ENCODE measurements at places on chromosomes 11 and 22.

- no peak for DNase-seq
These were observed 205.6 kb downstream of the ADAMTS15 start for GRCh38 chr11:130653838-130654636.

- no peak for DNase-seq
These were observed 5.3 kb upstream of the CHADL start for GRCh38 chr22:41245917-41246499.

GRCh38 chr22:30905696-30906341 lies 62.8 kb downstream of the MORC2 start:
- no peak for DNase-seq

GRCh38 chr11:4677948-4678347 lies 19.7 kb downstream of the OR51E2 start:
- DNase-seq, result no peak

- DNase-seq, result no peak
These were observed 394 bp downstream of the CHRM4 start for GRCh38 chr11:46391186-46391577.

DNA sequence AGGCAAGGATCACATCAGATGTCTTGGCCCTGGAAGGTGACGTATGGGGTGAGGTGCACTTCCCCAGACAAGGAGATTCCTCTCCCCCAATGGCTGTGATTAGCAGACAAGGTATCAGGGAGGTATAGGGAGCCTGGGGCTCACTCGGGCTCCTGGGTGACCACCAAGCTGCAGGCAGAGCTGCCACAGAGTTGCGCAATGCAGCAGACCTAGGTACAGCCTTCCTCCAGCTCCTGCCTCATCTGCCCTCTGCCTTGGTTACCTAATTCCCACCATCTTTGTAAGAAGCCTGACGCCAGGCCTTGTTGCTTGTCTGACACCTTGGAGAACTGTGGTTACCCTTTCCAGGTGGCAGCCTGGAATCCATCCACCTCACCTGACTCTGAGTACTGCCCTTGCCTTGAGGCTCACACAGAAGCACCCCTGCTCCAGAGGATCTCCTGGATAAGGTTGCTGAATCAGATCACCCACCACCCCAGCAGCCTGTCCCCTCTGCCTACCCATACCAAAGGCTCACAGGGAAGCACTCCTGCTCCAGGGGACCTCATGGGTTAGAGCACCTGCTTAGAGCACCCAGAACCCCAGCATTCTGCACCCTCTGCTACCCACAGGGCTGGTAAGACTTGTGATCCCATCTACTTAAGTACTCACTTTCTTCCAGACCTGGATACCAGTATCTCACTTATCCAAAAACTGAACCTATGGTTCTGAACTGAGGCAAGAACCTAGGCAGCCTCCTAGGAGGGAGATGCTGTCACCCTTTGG lies 40.4 kb downstream of the GAB4 start:
- no peak for DNase-seq

DNA sequence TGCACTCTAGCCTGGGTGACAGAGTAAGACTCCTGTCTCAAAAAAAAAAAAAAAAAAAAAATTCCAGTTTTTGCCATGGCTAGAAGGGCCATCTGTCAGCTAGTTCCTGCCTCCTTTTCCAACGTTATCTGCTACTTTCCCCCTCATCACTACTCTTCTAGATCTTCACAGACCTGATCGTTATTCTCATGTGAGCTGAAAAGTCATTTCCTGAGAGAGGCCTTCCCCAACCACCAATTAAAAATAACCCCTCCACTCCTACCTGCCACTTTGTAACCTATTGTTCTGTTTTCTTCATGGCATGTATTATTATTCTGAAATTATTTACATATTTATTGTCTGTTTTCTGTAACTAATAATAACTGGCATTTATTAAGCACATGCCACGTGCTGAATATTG lies 24.2 kb downstream of the SGSM3 start:
- DNase-seq, result no peak

GRCh38 chr11:28400331-28401100 lies 292.3 kb downstream of the METTL15 start:
- DNase-seq, result no peak

DNA sequence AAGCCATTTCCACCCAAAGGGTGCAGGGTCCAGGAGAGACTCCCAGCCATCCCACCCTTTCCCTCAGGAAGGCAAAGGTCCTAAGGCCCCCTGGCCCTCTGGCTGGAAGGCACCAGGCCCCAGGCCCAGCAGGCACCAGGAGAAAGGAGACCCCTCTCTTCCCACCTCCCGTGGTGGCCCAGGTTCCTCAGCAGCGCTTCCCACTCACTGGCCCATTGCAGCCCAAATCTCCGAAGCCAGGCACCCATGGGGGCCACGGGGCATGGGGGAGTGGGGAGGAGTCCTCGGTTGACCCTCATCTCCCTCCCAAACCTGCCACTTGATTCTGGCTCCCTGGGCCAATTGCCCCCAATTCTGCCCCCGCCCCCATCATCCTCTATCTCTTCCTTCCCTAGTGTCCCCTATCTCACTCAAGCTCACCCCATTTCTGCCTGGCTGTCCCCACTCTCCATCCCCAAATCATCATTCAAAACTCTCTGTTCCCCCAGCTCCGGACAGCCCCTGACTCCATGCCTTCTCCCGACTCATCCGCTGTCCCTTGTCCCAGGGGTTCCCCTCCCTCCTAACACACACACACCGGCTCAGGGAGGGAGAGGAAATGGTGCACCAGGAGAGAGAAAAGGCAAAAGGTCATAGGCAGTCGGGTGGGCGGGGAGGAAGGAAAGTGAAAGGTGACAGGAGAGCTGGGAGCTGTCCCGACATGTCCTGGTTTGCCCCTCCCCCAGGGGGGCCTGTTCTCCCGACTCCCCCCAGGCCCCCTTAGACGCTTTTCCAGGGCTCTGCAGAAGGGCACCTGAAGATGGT lies 1.2 kb downstream of the LIF start:
- DNase-seq, result no peak

DNA sequence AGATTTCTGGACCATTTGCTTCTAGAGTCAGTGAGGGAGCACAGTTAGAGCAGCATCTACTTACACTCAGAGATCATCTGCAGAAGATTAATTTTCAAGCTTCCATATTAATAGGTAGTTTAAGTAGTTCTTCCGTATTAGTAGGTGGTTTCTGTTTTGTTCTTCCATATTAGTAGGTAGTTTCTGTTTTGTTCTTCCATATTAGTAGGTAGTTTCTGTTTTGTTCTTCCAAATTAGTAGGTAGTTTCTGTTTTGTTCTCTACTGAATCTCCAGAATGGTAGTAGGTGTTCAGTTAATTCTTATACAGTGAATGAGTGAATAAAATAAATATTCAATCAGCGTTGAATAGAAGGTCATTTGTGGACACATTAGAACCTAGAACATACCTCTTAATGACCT lies 175.7 kb downstream of the TMEM135 start:
- DNase-seq, result no peak

- no peak for DNase-seq
These were observed 318.9 kb downstream of the NTM start for GRCh38 chr11:131689049-131689925.

GRCh38 chr11:73244589-73245240 lies 26.6 kb downstream of the P2RY2 start:
- DNase-seq, result no peak

GRCh38 chr11:46912526-46913150 lies 5.7 kb downstream of the LRP4 start:
- no peak for DNase-seq

GRCh38 chr22:22878801-22879674 lies 8.6 kb upstream of the IGLL5 start:
- no peak for DNase-seq

- DNase-seq, result no peak
These were observed 215.7 kb downstream of the CSNK2A3 start for GRCh38 chr11:11137339-11137738.

- peak; percentile 65 for DNase-seq
These were observed at the start of gene MORC2 for GRCh38 chr22:30968015-30968923. Gene MORC2, minus strand, starts transcription at chr22:30968774. Its CDS starts 885 bp downstream, at chr22:30967889.

DNA sequence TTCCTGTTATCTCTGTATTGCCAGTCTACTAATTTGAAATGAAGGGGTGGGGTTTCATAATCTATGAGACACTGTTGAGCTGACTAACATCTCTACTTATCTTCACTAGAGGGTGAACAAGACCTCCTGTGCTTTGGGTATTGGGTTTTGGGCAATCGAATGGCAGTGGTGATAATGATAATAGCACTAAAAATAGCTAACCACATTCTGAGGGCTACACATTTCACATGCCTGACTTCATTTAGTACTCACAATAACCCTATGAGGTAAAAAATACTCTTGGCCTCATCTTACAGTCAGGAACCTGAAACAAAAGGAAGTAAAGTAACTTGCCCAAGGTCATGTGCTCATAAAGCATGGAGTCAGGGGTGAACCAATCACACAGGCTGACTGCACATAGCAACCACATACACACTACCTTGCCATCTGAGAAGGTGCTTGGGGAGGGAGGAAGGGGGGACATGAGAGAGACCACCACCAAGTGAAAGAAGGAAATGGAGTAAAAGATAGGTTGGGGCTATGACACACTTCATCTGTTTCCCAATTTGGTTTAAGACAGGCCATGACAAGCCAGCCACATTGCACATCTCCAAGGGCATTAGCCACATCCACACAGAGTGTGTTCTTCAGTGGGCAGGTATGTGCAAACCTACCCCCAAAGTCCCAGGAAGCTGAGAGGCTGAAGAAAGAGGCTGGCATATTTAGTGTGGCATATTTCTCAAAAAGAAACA lies 387.6 kb upstream of the DDI1 start:
- DNase-seq, result no peak

DNA sequence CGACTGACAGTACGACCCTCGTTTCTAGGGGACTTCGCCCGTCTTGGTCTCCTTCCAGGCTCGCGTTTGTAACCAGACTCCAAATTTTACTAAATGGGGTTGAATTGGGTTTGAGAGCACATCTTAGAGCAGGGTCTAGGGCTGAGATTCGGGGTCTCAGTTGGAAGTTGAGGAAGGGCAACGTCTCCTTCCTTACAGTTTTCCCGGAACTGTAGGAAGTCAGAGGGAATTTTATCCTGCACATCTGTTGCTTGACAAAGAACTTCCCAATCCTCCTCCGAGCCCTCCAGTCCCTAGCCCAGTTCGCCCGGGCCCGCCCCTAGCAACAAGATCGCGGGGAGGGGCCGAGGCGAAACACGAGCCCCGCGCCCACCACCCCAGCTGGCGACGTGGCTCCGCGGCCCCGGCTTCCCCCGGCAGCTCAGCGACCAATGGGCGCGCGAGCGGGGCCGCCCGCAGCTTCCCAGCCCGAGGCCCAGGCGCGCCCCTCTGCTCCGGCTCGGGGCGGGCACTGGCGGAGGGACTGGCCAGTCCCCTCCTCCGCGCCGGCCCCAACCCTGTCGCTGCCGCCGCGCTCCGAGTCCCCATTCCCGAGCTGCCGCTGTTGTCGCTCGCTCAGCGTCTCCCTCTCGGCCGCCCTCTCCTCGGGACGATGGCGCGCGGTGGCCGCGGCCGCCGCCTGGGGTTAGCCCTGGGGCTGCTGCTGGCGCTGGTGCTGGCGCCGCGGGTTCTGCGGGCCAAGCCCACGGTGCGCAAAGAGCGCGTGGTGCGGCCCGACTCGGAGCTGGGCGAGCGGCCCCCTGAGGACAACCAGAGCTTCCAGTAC lies at the start of gene RCN1:
Gene RCN1 (plus strand): TSS at position 530 of the 826 bp plus-strand sequence. CDS start 123 bp downstream, at position 653.
- DNase-seq, result peak; percentile 59

DNA sequence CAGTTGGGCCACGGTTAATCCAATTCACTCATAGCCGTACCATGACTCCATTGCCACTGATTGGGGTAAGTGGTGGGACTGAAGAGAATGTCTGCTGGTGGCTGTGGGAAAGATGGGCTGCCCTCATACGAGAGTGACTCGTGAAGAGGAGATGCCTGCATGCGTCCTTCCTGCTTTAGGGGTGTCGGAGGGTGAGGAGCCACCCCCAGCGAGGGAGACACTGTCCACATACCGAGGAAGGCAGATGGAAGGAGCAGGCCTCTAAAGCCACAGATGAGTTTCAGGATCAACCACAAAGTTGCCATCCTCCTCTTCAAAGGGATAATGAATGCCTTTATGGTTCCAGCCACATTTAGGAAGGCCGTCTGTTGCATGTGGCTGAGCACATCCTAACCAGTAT lies 83.2 kb downstream of the GRIK4 start:
- DNase-seq, result no peak

GRCh38 chr11:8061555-8062428 lies 19.2 kb upstream of the TUB start:
- DNase-seq, result no peak
